NCI-H2029 (cell line): ENCODE measurements at places on chromosomes 7 and 10.

DNA sequence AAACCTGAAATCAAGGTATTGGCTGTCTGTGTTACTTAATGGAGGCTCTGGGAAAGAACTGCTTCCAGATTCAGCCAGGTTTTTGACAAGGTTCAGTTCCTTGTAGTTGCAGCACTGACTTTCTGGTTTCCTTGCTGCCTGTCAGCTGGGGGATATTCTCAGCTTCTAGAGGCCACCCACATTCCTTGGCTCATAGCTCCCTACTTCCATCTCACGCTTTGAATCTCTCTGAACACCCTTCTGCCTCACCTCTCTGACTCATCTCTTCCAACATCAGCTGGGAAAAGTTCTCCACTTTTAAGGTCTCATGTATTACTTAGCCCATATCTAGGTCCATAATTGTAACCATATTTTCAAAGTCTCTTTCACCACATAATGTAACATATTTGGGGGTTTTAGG is 22.9 kb upstream of the GPR22 start:
- DNase-seq, result no peak

DNA sequence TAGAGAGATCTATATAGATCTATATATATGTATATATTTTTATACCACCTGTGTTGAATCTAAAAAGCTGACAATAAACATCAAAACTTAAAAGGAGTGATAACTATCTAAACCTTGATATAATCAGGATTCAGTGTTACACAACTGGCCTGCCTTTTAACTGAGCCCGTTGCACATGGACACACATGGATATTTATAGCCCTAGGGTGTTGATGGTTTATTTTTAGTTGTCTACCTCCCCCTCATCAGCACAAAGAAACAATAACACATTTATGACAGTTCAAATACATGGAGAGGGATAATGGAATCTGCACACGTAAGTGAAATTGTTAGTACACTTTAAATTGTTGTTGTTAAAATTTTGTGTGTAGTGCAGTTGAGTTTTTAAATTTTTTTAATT is 336.9 kb downstream of the ZNF248 start:
- no peak for DNase-seq

- DNase-seq, result no peak
Measured at GRCh38 chr10:131897297-131897899, 3.4 kb upstream of the PPP2R2D start.

DNA sequence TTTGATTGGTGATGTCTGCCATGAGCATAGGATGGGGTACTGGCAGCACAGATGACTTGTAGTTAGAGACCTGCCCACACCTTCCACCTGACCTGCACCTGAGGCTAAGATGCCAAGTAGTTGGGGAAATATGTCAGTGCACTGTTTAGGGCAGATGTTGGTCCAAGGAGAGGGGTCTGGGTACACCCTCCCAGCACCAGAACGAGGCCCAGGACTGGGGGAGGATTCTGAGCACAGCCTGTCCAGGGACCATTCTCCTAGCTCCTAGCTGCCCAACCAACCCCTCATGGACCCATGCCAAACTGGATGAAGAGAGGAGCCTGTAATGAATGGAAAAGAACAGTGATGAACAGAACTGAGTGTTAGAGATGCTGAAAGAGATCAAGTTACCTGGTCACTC is 28.0 kb downstream of the FRMPD2 start:
- DNase-seq, result no peak

DNA sequence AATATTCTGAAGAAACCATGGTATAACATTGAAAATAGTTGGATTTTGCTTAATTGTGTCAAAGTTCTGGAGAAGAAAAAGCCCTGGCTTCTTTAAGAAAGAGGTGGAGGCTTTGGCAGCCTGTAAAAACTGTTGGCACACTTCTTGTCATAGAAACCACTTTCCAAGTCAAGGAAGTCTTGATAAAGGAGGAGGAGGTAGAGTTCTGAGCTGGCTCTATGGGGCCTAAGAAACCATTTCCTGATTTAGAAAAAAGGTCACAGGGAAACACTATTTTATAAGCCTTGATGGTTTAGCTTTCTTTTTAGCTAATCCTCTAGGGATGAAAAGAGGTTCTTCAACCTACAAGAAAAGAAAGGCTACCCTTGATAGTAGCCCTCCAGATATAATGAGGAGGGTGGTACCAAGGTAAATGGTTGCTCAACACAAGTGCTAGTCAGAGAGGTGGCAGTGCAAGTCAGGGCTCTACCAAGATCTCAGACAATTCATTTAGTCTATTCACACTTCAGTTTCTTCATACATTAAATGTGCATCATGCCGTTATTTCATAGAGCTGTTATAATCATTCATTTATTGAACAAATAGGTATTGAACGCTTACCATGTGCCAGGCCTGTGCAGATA is 346.9 kb downstream of the RNLS start:
- no peak for DNase-seq

- no peak for DNase-seq
Measured at GRCh38 chr10:86390337-86391120, 23.9 kb upstream of the GRID1 start.
